Osteoblast (primary cell): ENCODE measurements at places on chromosomes 13 and 19. TPM values are rescaled to one million over a fixed set of nuclear protein-coding genes. Genes with fewer than 3 reads are reported as not detected.

Gene ZNF546
- total RNA-seq = 8.7 and 8.8 TPM in 2 replicates

Gene FCHO1
- 0.72 TPM in 1 of 2 replicates, not detected in the other for total RNA-seq

Gene PCDH8
- not detected in 2 replicates for total RNA-seq

DNA sequence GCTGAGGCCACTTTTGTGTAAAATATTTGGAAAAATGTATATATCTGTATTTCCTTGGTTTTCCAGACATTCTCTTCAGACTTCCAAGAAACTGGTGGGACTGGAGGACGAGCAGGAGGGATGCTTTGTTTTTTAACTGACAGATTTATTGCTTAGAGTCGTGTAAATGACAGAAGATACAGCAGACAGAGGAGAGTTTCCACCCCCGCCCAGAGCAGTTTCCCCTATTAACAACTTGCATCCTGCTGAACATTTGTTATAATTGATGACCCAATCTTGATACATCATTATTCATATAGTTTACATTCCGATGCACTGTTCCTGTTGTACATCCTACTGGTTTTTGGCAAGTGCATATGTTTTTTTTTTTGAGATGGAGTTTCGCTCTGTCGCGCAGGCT lies 7.1 kb upstream of the DOCK6 start:
- H3K27ac ChIP-seq = no peak overlapping the region
- H3K4me3 ChIP-seq = no peak overlapping the region
- H3K36me3 ChIP-seq = no peaks in the 10 kb centered on the region
- peak; percentile 43 for DNase-seq

- no peaks in the 10 kb centered on the region for H3K27me3 ChIP-seq
- peaks cover 78% of the 10 kb centered on the region for H3K4me1 ChIP-seq
- peak; percentile 96 for DNase-seq
- H3K4me3 ChIP-seq = peak overlapping the region; percentile 52
Observed at GRCh38 chr19:41324921-41325639, 15.1 kb downstream of the CCDC97 start.

Gene ZNF726
- total RNA-seq = 1.8 and 2.1 TPM in 2 replicates

DNA sequence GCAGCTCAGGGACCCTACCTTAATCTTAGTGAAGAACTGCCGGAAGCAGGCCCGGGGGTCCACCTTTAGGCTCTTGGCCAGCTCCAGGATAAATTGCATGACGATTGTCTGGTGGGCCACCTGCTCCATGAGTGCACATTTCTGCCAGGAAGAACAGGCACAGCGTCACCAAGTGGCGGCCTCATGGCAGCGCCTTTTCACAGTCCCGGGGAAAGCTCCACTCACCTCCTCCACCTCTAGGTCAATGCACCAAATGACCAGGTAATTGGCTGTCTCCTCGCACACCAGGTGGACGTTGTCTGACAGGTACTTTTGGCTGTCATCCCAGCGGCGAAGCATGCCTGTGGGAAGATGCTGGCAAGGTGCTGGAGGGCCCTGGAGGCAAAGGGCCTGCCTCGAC lies 8.3 kb downstream of the CDC37 start:
- no peak overlapping the region for H3K27ac ChIP-seq
- H3K4me1 ChIP-seq = no peaks in the 10 kb centered on the region
- peak; percentile 67 for DNase-seq
- peaks cover 47% of the 10 kb centered on the region for H3K36me3 ChIP-seq
- H3K27me3 ChIP-seq = no peaks in the 10 kb centered on the region

DNA sequence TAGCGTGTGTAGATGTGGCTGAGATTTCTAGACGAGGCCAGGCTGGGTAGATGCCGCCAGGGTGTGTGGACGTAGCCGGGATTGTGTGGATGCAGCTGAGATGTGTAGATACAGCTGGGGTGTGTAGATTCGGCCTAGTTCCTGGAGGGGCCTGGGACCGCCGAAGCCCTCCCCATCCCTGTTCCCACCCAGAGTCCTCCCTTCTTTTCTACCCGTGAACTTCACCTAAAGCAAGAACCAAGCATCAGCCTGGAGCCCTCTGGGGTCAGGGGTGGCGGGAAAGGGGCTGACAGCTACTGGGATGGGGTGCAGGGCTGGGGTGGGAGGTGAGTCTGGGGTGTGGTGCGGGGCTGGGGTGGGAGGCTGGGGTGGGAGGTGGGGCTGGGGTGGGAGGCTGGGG lies 768 bp downstream of the TMPRSS9 start:
- H3K4me1 ChIP-seq = no peaks in the 10 kb centered on the region
- H3K4me3 ChIP-seq = no peak overlapping the region
- H3K27ac ChIP-seq = no peak overlapping the region
- peak; percentile 80 for DNase-seq
- peaks cover 43% of the 10 kb centered on the region for H3K27me3 ChIP-seq

- H3K27ac ChIP-seq = no peak overlapping the region
- H3K27me3 ChIP-seq = no peaks in the 10 kb centered on the region
- peaks cover 26% of the 10 kb centered on the region for H3K4me1 ChIP-seq
Observed at GRCh38 chr19:2064395-2064787, 13.3 kb upstream of the MKNK2 start.

Gene GIPC3
- total RNA-seq = under 0.01 TPM in 1 of 2 replicates, not detected in the other

DNA sequence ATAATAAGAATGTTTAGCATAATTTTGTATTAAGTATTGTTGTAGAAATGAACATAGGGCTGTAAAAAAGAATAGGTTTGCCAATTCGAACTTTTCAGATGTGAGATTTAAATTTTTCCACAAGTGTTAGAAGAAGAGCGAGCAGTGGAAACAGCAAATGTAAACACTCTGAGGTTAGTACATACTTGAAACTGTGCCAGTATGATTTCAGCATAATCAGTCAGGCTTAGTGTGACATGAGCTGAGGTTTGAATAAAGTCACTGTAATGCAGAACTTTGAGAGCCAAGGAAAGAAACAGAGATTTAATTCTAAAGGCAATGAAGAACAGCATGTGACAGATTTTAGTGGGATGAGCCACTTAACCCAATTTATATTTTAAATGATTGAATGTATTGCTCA lies 2166.4 kb downstream of the PCDH9 start:
- no peak overlapping the region for H3K4me3 ChIP-seq
- H3K27ac ChIP-seq = no peak overlapping the region
- H3K27me3 ChIP-seq = no peaks in the 10 kb centered on the region
- no peak for DNase-seq
- H3K4me1 ChIP-seq = no peaks in the 10 kb centered on the region

GRCh38 chr13:23752111-23753001 lies 136.8 kb downstream of the MIPEP start:
- peak overlapping the region; percentile 80 for H3K27ac ChIP-seq
- H3K36me3 ChIP-seq = no peaks in the 10 kb centered on the region
- H3K27me3 ChIP-seq = no peaks in the 10 kb centered on the region
- DNase-seq = no peak

DNA sequence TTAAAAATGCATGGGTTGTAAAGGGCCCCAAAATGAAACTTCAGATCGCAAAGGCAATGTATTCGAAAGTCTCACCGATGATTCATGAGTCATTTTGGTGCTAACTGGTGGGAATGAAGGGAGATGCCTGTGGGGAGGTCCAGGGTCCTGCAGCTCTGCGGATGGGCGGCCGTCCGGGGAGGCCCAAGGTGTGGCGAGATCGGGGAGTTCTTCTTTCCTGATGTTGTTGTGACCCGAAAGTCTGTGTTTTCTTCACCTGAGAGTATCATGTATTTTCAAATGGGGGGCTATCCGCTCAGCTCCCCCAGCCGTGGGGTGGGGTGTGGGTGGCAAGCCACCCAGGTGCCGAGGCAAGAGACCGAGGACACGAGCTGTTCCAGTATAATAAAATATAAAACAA lies 36.5 kb downstream of the TFDP1 start:
- H3K27ac ChIP-seq = no peak overlapping the region
- no peak overlapping the region for H3K4me3 ChIP-seq
- DNase-seq = no peak
- H3K36me3 ChIP-seq = peaks cover 29% of the 10 kb centered on the region
- H3K4me1 ChIP-seq = peaks cover 17% of the 10 kb centered on the region

Gene FXYD7
- total RNA-seq = not detected in 2 replicates
